ENCODE measurements at places on chromosomes 12 and 14.

DNA sequence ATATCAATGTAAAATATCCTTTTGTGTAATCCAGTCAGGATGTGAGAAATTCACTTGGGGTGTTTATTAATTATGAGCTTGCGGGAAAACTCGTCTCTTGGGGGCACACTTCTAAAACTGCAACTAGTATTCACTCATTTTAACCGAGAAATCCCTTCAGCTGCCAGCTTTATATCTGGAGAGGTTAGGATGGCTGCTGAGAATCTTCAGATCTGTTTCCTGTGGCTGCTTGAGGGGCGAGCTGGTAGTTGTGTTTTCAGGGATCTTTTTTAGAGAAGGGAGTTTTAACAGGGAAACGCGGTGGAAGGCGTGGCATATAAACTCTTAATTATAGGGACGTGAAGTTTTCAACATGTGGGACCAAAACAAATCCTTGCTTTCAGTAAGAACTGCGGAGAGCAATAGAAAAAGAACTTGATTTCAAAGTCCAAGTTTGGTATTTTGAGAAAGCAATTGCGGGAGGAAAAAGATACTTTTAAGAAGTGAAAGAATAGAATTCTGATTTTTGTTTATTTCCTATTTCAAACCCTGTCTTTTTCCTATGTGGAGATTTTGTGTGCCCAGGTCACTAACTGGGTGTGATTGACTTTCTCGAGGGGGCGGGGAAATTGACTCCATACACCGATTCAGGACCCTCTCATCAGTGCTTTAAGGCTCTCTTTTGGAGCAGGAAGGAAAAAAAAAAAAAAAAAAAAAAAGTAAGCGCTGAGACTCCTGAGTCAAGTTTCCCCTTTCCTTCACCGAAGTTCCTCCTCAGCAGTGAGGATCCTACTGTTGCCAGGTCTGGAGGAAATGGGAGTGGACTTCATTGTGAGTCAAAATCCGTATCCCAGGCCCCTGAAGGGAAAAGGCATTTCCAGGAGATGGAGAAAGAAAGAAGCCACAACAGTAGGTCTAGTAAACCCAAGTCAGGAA is 1.1 kb downstream of the PPFIBP1 start:
- DNase-seq, result peak; percentile 42

DNA sequence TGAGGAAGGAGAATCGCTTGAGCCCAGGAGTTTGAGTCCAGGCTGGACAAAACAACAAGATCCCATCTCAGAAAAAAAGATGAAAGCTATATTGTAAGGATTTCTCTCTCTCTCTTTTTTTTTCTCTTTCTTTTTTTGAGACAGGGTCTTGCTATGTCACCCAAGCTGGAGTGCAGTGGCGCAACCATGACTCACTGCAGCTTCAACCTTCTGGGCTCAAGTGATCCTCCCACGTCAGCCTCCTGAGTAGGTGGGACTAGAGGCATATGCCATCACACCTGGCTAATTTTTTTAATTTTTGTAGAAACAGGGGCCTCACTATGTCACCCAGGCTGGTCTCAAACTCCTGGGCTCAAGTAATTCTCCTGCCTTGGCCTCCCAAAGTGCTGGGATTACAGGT is 5.8 kb upstream of the MRPL42 start:
- no peak for DNase-seq

DNA sequence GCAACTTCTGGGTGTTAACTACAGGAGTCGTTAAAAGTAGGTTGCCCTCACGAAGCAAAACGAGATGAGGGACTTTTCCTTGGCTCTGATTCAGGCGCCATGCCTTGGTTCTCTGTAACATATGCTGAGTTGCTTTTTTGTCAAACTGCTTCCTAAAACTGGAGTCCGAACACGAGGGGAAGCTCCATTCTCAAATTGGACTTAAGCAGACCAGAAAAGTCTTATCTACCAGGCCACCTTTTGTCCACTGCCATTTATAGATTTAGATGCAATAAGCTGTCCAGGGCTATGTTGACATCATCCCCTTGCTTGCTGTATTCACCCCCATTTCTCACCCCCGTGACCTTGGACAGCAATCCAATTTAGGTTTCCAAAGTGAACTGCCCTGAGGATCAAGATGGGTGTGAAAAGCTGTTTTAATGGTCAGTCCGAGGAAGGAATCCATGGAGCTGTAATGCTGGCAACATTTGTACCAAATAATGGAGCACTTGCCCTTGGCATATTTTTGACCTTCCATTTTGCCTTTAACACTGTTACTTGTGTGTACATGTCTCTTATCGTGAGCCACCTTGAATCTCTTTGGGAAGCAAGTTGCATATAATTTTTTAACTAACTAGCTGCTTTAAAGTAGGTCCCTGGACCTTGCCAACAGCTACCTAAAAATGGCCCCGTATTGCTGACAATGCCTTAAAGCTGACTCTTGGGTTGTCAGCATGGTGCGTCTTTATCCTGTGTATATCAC is 298.1 kb downstream of the EGLN3 start:
- DNase-seq, result no peak

GRCh38 chr12:91523831-91524230 is 341.2 kb upstream of the DCN start:
- DNase-seq, result no peak

DNA sequence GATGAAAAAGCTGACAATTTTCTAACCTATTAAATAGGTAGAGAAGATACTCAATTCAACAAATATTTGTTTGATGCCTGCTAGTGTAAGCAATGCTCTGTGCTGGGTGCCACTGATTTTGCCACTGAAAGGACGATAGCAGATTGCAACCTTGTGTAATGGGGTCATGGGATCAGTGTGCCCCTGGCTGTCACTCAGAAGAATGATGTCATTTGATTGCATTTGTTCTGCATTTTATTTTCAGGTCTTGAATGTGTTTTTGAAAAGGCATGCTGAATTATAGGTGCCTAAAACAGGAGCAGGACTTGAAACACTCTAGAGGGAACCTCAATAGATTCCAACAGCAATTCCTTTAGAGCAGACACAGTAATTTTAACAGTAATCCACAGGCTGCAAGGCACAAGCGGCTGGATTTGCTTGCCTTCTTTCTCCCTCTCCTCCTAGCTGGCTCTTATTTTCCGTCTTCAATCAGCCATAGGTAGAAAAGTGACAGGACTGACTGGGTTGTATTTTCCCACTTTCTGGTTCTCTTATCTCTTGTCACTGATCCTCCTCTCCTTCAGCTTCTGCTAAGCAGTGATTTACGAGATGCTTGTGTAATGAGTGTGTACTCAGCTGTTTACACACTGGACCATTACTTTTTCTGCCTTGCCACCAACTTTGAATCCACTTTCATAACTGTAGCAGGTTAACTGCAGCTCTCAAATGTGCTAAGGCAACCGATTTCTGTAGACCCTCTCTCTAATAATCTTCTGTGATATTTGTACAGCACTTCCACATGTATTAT is 4.1 kb downstream of the PLXNC1 start:
- DNase-seq, result no peak

DNA sequence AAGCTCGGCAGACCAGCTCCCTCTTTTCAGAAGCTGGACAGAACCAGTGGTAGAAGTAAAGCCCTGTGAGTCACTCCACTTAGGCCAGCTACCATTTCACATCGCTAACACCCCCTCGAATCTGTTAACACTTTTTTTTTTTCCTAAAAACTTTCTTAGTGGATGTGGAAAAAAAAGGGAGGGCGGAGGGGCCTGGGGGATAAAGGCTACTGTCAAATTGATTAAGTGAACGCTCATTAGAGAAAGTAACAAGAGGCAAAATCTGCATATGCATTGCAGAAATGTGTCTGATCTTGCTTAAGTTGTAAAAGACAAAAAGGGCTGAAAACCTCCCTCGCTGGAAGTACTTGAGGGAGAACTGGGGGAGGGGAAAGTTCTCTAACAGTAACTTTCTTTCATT is 86.6 kb upstream of the OTX2 start:
- no peak for DNase-seq

DNA sequence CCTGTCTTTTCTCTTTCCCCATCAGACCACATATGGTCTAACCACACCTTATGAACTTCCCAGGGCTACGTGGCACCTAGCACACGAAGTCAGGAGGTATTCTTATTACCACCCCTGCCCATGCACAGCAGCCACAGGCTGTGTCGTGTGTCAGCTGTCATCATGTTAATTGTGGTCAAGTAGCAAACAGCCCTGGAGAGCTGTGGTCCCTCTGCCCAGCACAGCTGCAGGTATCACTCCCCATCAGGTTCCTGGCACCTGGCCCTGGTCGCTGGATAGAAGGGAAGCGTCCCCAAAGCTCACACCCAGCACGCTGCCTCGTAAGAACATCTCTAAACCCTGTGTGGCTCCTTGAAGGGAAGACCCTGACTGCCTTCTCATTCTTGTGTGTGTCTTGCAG is 45.4 kb downstream of the CLMN start:
- DNase-seq, result no peak

DNA sequence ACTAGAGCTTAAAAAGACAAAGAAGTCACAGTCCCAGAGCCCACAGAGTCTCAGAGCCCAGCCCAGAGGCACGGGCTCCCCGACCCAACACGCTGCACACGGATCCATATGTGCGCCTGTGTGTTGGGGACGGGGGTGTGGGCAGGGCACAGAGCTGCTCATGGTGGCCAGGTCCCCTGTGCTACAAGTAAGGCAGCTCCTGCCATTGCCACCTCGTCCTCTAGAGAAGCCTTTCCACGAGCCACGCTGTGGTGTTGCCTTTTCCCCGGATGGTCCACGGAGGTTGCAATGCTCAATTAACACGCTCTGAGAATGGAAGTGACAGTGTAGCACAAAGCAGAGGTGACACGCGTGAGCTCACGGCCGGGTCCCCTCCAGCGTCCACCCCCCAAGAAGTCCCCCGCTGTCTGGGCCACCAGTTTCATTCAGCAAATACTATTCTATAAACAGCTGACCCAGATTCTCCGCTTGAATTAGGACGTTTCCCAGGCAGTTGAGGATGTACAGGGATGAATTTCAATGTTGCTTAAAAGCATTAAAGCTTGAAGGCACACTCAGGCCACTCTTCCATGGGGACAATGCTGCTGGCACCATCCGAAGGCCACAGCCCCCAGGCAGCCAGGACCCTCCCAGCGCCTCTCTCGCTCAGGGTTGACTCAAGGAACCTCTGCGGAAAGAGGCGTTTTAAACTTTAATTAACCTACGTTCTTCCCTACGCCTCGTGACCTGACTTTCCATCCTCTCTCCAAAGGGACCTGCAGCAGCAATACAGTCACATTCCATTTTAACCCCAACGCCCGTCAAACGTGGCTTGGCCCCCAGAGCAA is 22.7 kb upstream of the EIF5 start:
- DNase-seq, result no peak

DNA sequence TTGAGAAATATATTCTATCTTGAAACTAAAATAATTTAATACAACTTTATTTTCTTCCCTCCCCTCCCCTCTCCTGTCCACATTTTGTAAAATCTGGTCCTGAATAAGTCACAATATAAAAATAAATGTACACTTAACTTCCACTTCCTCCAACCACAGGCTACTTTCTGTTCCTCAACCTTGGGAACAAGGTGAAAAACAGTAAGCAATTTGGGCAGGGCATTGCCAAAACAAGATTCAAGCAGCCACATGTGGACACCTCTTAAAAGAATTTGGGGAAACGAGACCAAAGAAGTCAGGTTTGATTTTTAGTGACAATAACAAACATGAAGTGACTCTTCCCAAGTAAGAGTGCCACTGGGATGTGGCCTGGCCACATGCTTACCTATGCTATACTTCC is 115.7 kb downstream of the PTPRQ start:
- no peak for DNase-seq

DNA sequence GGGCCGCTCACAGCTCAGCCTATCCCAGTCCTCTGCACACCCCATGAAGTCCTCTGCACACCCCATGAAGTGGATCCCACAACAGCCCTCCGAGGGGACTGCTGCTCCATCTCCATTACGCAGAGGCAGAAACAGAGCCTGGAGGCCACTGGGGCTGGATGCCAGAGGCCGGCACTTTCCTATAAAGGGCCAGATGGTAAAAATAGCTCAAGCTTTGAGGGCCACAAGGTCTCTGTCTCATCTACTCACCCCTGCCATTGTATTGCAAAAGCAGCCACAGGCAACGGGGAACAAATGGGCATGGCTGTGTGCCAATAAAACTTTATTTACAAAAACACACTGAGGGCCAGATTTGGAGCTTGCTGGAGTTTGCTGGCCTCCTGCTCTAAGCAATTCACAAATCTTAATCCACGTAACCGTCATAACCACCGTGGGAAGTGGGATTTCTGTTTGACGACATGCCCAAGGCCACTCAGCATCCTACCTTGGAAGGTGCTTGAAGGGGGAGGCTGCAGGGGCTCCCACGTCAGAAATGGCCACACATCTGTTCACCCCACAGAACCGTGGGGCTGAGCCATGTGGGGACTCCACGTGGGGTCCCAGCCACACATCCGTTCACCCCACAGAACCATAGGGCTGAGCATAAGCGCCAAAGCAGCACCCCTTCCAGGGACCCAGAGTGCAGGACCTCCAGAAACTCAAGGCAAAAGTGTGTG is 92.0 kb downstream of the NCOR2 start:
- DNase-seq, result no peak

- DNase-seq, result peak; percentile 51
These were observed 164.6 kb downstream of the TMEM117 start for GRCh38 chr12:44000309-44000952.

DNA sequence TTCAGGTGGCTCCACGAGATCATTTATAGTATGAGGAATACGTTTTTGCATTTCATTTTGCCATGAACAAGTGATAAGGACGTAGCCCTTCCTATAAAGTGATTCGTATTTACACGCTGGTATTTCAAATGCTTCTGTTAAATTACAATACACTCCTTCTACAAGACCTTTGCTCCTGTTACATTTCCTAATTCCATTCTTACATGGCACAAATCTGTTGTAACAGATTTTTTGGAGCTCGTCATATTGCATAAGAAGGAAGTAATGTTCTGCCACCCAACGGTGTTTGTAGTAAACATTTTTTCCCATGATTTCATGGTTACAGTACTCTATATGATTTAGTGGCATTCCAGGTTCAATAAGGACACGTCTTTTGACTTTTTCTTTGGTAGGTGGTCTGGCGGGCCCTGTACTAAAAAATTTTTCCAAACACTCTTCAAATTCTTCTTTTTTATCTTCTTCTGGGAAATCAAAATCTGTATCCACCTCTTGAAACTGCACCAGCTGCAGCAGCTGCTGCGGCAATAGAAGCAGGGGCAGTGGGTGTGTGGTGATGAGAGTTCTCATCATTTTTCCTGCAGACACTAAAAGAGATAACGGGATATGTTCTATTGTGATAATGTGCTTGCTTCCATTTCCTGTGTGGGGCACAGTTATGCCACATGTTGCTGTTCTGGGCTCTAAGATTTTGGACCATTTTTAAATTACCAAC is 4.2 kb downstream of the RNASE9 start:
- DNase-seq, result no peak

DNA sequence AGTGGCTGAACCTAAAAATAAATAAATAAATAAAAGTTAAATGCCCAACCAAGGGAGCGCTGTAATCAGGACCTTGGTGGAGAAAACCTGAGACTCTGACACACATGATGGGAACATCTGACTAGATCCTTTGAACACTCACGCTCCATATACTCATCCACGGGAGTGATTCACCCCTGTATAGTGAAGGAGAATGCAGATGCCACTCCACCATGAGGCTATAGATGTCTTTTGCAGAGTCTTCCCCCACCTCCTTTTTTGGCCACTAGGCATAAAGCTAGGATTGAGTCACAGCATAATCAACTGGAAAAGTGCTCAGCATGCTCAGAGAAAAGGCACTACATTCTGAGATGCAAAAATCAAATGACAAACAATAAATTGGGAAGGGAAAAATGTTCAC is 19.0 kb downstream of the ADAM20 start:
- no peak for DNase-seq

GRCh38 chr12:25710128-25710527 is 157.0 kb upstream of the LMNTD1 start:
- DNase-seq, result no peak
